ENCODE measurements at places on chromosomes 6 and 20.
A peak's percentile ranks its signal among the peaks of the same experiment; 100 is the strongest.

DNA sequence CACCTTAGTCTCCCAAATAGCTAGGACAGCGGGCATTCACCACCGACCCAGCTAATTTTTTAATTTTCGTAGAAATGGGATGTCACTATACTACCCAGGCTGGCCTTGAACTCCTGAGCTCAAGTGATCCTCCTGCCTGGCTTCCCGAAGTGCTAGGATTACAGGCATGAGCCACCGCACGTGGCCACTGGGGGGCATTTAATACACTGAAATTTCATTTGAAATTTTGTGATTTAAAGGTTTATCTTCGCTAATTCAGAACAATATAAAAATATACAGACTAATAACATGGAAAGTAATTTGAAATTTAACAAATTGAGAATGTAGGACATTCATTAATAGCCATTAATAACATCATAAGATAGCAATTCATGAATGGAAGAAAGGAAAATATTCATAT is 20.5 kb upstream of the TBC1D32 start:
- no peak for DNase-seq

DNA sequence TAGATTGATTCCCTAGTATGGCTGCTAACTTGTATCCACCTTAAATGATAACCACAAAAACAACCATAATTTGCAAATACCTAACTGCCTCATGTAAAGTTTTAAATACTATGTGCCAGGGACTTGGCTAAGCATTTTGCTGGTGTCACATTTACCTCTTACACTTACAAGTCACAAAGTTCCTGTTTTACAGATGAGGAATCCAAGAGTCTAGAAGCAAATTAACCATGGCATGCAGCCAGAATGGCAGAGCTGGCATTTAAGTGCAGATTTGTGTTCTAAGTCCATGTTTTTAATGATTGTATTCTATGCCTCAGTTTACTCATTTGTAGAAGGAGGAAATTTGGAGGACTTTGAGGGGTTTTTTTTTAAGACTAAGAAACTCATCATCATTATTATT is 696.7 kb downstream of the PTPRT start:
- DNase-seq, result no peak

- DNase-seq, result no peak
Measured at GRCh38 chr20:49587111-49587570, 19.2 kb upstream of the PTGIS start.

GRCh38 chr6:36853325-36853724 is 14.1 kb upstream of the CPNE5 start:
- DNase-seq, result no peak

GRCh38 chr6:147204060-147204785 is at the start of gene STXBP5:
TSS of gene STXBP5 (plus strand) at chr6:147204417. CDS start at chr6:147204533, 116 bp downstream.
- DNase-seq, result peak; percentile 24

- no peak for DNase-seq
Measured at GRCh38 chr6:13124131-13124530, 204.2 kb downstream of the TBC1D7 start.

GRCh38 chr6:146651482-146651863 is 52.7 kb downstream of the ADGB start:
- no peak for DNase-seq

GRCh38 chr6:139330826-139331500 is 39.2 kb upstream of the TXLNB start:
- no peak for DNase-seq

DNA sequence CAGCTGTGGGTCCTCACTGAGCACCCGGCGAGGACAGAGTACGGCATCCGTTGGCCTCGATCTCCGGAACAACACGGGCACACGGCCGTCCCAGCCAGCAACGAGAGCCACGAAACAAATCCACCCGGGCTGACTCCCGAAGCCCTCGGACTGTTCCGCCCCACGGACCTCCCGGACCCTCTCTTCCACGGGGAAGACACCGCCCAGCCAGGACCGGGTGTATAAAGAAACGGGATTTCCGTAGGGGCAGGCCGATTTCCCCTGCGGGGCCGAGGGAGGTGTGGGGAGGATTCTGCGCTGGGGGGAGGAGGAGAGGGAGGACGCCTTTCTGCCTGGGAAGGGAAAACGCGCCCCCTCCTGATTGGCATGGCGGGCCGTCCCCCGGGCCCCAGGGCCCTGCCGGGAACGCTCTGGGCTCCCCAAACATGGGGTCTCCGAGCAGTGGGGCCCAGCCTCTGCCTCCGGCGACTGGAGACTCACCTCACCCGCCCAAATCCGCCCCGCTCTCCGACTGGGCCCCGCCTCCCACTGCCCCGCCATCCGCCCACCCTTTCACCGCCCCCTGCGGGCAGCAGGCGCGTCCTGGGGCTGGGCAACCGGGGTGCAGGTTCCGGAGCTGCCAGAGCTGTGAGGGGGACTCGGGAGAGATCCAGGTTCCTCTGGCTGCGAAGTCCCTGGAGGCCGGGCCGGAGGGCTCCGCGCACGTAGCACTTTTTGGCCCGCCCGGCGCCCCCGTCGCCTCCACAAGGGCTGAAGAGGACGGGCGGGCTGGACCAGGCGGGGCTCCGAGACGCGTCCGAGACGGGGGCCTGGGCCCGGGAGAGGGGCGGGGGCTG is 679 bp upstream of the PPDPF start:
- peak; percentile 69 for DNase-seq

DNA sequence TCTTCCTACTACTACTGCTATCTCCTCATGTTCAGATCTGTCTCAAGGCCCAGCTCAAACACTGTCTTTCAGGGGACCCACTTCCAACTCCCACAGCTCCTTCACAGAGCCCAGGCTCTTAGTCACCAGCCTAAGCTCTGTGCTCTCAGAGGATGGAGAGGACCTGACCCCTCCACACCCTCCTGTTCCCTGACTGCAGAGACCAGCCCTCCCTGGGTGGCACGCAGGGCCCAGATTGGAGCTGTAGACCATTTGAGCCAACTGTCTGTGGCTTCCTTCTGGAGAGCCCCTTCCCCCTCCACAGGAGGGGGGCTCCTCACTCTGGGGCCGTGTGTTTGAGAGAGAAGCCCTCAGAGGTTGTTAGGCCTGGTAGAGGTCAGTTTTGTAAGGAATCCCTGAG is 9.8 kb downstream of the SNPH start:
- no peak for DNase-seq

DNA sequence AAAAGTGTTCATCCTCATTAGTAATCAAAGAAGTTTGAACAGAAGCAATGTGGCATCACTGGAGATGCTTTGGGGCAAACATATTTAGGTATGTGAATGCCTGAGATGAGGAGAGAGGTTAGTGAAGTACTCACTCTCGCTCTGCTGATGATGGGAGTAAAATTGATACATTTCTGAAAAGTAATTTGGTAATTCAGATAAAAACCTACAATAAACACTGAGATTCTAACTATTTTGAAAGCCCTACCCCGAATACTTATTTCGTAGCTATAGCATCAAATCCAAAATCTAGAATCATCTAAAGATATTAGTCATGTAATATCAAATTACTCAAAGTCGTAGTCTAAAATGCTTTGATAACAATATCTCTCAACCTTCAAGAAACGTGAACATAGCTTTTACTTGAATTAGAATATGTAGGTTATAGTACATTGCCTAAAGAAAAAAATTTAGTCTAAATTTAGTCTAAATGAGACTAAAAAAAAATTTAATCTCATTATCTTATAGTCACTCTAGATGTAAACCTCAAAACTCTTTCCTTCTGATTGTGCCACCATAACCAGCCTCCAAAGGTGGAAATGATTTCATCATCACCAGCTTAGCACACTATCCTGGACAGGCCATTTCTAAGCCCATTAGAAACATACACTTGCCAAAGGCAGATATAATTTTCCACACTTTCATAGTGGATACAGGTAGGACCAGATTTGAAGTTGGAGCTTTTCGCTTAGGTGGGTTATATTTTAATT is 232.5 kb upstream of the TAB2 start:
- DNase-seq, result no peak

- no peak for DNase-seq
Measured at GRCh38 chr20:54680872-54681619, 205.7 kb downstream of the DOK5 start.

GRCh38 chr6:35030099-35030498 is 111.0 kb downstream of the TCP11 start:
- DNase-seq, result no peak

DNA sequence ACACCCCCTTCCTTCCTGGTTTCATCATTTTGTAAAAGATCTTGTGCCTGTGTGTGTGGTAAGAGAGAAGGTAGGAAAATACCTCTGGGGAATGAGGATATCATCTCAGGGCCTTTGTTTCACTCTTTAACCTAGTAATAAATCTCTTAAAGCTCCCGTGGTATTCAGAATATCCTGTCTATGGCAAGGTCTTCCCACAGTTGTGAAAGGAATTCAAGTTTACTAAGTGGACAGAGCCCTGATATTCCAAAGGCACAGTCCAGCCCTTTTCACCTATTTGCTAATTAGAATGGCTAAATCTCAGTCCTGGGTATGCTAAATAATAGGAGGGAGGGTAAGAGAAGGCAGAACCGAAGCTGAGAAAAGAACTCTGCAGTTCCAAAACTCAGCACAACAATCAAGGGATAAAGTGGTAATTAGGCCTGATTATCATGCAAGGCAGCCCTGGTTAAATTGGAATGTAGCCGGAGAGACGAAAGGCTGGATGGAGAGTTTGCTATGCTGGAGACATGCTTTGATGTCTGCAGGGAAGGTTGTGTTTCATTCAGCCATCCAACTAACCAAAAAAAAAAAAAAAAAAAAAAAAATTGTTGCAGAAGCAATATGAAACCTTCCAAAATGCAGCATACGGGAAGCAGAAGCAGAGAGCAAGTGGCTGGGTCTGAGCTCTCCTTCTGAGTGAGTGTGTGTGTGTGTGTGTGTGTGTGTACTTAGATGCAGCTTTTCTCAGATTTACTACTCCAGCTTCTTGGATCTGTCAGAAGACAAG is 28.5 kb upstream of the PIM1 start:
- DNase-seq, result no peak

GRCh38 chr6:90226257-90226656 is 70.4 kb downstream of the BACH2 start:
- DNase-seq, result no peak

- DNase-seq, result no peak
Measured at GRCh38 chr20:25739615-25740320, 43.1 kb upstream of the ZNF337 start.

GRCh38 chr6:16184129-16184528 is 54.3 kb upstream of the GMPR start:
- DNase-seq, result no peak

- no peak for DNase-seq
Measured at GRCh38 chr6:53192682-53193188, 44.1 kb upstream of the GCM1 start.

DNA sequence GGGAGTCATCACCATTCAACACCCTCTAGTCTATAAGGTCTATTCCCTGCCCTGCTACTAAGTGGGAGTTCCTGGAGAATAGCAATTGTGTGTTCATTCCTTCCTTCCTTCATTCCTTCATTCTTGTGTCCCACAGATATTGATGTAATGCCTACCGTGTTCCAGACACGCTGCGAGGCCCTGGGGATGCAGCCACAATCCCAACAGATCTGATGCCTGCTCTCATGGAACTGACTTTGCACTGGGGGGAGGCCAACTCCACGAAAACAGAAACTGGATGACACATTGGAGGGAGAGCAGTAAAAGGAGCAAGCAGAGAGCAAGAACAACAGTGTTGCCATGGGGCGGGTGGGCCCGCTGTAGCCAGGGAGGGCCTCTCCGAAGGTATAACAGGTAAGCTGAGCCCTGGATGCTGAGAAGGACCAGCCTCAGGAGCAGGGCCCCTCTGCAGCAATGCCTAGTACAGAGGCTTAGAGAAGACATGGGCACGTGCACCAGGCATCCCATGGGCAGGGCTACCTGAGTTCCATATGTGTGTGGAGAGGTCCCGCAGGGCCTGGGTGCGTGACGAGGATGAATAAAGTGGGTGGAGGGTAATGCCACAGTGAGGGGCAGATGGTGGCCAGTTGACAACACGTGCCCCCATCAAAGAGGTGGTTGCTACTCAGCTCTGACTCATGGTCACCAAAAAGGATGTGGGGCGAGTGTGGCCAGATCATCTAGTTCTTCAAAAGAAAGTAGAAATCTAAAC is 173.9 kb downstream of the NFATC2 start:
- no peak for DNase-seq

- no peak for DNase-seq
Measured at GRCh38 chr6:5813625-5814027, 193.1 kb downstream of the NRN1 start.

DNA sequence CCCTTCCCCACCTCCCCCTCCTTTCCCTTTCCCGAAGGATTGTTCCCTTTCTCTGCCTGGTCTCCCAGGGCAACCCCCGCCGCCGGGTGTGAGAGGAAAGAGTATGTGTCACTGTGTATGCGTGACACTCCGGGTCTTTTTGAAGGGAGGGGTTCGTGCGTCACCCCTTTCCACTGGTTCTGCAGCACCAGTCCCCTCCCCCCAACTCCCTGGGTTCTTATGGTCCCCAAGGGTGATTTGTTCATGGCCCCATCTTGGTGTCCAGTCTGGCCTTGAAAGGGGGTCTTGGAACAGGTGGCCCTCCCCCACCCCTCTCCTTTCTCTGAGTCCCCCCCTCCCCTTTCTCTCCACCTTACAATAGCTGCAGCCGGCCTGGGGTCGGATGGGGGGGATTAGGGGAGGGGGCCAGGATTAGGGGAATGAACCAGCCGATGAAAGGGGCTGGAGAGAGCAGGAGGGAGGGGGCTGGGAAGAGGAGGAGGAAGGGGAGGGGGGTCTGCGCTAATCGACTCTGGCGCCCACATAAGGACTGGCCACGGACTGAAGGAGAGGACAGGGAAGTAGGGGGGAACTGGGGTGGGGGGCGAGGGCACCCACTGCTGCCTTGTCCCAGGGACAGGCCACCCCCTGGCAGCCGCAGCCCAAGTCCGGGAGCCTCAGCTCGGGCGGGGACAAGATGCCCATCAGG is 1.3 kb upstream of the RING1 start:
- DNase-seq, result no peak

DNA sequence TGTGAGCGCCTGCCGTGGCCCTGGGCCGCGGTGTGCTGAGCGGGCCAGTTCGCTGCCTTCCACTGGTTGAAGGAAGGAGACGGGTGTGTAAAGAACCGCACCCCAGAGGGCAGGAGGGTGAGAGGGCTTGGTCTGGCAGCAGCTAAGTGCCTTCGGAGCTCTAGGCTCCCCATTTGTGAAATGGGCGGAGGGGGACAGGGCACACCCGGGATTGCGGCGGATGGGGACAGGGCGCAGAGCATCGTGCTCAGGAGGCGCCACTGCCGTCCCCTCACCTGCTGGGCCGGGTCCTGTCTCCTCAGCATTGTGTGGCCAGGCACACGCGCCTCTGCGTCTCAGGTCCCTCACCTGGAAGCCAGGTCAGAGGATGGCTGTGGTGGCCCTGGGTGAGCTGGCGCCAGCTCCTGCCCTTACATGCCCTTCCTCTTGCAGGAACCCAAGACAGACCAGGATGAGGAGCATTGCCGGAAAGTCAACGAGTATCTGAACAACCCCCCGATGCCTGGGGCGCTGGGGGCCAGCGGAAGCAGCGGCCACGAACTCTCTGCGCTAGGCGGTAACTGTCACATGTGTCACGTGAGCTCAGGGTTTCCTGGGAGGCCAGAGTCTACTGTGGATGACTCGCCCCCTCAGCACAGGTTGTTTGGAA is 3.1 kb downstream of the ADRM1 start:
- DNase-seq, result no peak

DNA sequence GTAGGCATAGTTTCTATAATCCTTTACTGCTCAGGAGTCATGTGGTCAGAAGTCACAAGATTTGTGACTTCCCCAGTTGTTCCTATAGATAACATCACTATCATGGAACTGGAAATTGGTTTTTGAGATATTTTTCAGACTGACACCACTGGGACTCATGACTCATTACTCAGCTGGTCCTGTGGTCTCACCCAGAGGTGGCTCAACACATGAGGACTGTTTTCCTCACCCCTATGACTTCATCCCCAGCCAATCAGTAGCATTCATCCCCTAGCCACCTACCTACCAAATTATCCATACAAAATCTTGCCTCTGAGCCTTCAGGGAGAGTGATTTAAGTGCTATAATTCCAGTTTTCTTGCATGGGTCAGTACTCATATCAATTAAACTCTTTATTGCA is 1217.7 kb downstream of the EPHA7 start:
- no peak for DNase-seq

Measured in NCI-H1436 (cell line).